ENCODE measurements at places on chromosomes 2 and 18. TPM values are rescaled to one million over a fixed set of nuclear protein-coding genes. Genes with fewer than 3 reads are reported as not detected.

GRCh38 chr2:240213226-240213475 is 72.7 kb upstream of the OTOS start:
- DNase-seq = no peak

DNA sequence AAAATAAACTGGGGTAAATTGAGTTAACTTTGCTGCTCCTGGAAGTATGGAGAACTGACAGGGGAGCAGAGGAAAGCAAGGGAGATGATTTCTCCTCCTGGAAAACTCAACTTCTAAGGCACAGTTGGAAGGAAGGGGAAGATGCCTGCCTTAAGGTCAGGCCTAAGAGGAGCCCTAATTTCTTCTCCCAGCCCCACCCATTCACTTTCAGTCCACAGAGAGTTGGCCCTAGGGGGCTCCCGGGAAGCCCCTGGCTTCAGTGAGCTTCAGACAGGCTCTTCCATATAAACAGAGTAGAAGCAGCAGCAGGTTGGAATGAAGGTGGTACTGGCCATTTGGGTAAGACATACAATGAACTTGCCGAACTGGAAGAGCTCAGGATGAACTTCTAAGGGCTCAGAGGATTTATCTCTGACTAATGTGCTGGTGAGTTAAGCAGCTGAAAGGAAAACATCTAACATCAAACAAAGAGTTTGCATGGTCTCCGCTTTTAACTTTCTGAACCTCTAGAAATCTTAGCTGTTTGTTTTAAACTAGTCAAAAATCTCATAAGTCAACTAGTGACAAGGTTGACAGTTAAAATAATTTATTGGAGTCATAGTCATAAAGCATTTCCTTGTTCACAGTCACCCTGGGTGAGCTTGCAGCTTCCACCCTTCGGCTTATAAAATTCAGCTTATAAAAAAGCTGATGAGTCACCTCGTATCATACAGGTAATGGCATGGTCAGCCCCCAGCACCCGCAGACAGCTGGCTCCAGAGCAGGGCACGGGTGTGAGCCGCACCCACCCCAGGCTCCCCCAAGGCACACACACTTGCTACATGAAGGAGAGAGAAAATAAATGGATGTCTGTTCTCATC is 9.8 kb downstream of the MALL start:
- DNase-seq = peak; percentile 45

DNA sequence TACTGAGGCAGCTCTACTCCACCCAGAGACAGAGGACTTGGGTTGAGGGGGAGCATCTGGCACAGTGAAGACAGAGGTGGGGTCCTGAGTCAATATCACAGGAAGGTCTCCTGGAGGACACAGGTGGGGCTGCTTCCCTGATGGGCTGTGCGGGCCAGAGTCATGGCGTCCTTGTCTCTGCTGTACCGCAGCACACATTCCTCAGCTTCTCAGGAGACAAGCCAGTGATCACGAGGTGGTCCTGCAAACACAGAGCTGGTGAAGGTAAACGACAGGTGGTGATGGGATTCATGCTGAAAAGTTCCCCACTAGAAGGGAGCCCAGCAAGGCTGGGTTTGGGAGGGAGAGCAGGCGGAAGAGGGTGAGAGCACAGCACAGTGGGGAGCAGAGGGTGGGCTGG is 9.7 kb downstream of the TCF23 start:
- DNase-seq = no peak

- no peak for DNase-seq
Measured at GRCh38 chr2:117169036-117169765, 645.3 kb upstream of the DDX18 start.

DNA sequence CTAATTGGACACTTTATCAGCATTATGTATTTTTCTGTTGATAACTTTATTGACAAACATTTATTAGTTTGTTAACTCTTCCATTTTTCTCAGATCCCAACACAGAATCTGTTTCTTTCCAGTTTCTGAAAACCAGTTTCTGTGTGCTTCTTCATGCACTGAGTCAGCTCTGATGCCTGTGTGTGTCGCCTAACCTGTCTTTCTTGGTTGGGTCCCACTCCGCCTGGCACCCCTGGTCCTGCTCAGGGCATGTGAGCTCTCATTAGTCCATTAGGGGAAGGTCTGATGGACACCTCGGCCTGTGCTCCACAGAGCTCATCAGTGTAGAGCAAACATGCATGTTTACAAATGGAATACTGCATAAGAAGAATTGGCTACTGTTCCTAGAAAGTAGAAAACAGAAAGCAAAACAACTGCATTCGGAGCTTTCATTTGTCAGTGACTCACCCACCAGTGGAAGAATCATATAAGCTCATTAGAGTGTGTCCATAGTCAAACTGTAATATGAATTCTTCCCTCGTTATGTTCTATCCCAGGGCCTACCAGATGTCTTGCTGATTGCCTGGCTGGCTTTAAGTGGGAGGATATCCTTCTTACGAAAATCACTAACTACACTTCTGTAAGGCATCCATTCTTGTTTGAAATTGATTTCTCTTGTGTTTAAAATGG is 137.7 kb downstream of the SNTG2 start:
- DNase-seq = no peak

GRCh38 chr2:150480241-150480640 is 7.2 kb downstream of the RND3 start:
- DNase-seq = no peak

DNA sequence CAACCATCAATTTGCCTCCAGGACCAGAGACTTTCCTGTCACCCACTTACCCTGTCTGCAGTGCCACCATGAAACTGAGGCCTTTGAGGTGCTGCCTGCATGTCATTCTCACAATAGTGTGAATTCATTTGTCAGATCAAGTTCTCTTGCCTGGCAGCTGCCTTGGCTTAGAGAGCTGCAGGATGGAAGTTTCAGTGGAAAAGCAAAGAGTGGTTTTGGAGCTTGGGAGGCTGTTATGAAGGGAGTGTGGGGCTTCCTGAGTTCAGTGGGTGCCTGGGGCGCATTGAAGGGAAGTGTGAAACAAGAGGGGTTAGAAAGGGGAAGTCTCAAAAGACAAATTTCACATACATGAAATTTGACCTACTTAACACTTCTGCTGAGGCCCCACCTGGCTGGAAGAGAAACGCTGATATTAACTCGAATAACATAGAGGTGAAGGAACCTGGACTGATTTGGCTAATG is 7.9 kb upstream of the LBH start:
- no peak for DNase-seq

- no peak for DNase-seq
Measured at GRCh38 chr2:208584378-208584985, 177.9 kb downstream of the PTH2R start.

- no peak for DNase-seq
Measured at GRCh38 chr2:207640661-207641060, 15.5 kb upstream of the METTL21A start.

DNA sequence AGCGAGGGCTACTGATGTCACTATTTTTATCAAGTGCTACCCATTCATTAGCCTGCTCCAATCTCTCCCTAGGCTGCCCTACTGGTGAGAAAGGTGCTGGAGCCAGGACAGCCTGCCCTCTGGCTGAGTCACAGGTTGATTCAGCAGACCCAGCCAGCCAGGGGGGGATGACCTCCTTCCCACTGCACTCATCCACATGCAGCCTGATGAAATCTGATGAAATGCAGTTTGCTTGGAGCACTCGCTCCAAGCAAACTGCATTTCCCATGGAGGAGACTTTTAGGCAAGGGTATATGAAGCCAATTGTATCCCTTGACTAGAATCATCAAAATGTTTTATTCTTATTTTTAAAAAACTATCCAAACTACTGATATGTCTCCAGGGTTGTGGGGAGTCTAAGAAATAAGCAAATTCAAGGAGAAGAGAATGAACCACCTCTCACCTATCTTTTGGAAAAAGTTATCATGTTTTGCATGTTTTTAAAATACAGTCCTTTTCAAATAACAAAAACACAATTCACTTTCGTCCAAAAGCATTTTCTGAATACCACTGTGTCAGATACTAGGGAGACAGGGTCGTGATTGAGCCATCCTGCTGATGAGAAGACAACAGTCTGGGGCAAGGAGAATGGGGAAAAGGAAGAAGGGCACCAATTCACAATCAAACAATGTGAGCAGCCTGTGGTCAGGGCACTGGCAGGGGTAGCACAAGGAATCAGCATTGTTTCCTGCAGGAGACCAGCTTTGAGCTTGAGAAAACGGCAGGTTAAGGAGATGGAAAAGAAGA is 128.3 kb downstream of the AFF3 start:
- no peak for DNase-seq

Gene SERPINB13
- not detected for total RNA-seq

Gene ABHD1
- 0.04 TPM for total RNA-seq
